ENCODE measurements at places on chromosomes 5 and 9.

DNA sequence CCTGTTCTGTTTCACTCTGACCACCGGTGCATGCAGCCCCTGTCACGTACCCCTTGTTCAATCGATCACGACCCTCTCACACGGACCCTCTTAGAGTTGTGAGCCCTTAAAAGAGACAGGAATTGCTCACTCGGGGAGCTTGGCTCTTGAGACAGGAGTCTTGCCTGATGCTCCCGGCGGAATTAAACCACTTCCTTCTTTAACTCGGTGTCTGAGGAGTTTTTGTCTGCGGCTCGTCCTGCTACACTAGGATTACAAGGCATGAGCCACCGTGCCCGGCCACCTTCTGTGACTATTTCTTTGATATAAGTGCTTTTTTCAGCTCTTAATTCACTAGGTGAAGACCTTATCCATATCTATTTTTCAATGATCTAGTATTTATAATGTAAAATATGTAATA lies 167.5 kb downstream of the TTC39B start:
- no peaks in the 10 kb centered on the region for H3K27me3 ChIP-seq
- peaks cover 23% of the 10 kb centered on the region for H3K4me1 ChIP-seq

DNA sequence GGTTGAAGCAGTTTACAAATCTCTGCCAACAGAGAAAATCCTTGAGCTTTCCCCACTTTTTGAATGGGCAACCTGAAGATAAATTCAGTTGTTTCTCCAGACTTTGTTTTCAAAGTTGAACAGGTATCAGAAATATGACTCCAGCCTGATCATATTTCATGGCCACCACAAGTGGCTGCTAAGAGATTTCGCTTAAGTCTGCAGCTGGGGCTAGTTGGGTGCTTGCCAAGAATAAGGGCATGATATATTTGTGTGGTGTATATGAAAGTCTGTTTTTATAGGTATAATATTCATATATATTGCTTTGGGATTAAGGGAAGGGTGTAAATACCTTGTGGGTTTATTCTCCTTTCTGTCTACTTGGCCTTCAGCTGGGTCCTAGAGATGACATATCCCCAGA lies 168.4 kb upstream of the GDNF start:
- H3K4me3 ChIP-seq = no peak overlapping the region
- H3K27me3 ChIP-seq = no peaks in the 10 kb centered on the region
- DNase-seq = no peak
- H3K27ac ChIP-seq = no peak overlapping the region

DNA sequence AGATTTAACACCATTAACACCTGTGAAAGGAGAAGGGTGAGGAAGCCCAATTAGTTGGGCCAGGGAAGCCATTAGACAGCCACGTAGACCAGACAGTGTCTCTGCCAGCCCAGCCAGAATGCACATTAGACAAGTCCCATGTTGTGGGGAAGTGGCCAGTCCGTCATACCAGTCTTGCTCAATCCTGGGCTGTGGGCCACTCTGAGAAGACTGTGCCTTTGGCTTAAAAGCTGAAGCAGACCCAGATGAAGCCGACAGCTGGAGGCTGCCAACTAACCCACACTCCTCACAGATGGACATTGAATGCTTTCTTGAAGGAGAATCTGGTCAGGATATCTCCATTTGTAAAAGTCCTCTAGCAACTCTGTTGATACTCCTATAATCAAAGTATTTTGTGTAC lies 128.5 kb downstream of the CHSY3 start:
- no peak overlapping the region for H3K27ac ChIP-seq
- H3K4me1 ChIP-seq = no peaks in the 10 kb centered on the region
- H3K27me3 ChIP-seq = no peaks in the 10 kb centered on the region

DNA sequence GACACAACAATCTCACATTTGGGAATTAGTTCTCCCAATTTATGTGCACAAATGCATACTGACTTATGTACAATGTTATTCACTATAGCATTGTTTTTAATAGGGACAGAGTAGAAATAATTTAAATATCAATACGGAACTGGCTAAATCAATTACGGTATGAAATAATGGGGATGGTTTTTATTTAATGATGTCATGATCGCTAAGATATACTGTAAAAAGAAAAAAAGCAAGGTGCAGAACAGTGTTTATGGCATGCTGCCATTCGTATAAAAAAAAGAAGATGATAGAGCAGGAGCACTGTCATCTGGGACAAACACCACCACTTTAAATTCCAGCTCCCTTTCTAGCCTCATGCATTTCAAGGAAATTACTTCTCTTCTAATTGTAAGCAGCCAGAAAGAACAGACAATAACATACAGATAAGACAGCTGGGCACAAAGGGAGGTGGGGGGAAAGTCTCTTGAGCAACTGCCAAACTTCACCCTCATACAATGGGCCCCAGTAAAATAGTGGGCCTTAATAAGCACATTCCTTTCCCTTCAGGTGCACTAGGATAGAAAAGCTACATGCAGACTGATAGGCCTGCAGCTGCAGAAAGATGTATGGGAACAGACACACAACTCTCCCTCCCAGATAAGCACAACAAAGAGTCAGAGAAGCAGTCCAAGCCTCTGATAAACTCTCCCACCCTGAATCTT lies 8.4 kb downstream of the SREK1IP1 start:
- no peak for DNase-seq
- H3K27me3 ChIP-seq = no peaks in the 10 kb centered on the region
- no peak overlapping the region for H3K27ac ChIP-seq
- no peaks in the 10 kb centered on the region for H3K36me3 ChIP-seq
- H3K4me1 ChIP-seq = peaks cover 9% of the 10 kb centered on the region

- H3K4me1 ChIP-seq = peaks cover 45% of the 10 kb centered on the region
- no peaks in the 10 kb centered on the region for H3K36me3 ChIP-seq
Measured at GRCh38 chr9:137423514-137424291, 510 bp downstream of the NOXA1 start.

GRCh38 chr9:80049096-80049782 lies 477.5 kb downstream of the TLE4 start:
- no peak overlapping the region for H3K27ac ChIP-seq
- no peak for DNase-seq
